Activated CD4-positive, alpha-beta T cell treated with anti-CD3 and anti-CD28 coated beads for 4 hours (primary cell): ENCODE measurements at places on chromosomes 16 and 17.

GRCh38 chr17:29930409-29931010, 482 bp upstream of the SSH2 start:
- DNase-seq, result no peak

GRCh38 chr17:38428643-38429371, 543 bp downstream of the ARHGAP23 start:
- DNase-seq, result peak; percentile 13

DNA sequence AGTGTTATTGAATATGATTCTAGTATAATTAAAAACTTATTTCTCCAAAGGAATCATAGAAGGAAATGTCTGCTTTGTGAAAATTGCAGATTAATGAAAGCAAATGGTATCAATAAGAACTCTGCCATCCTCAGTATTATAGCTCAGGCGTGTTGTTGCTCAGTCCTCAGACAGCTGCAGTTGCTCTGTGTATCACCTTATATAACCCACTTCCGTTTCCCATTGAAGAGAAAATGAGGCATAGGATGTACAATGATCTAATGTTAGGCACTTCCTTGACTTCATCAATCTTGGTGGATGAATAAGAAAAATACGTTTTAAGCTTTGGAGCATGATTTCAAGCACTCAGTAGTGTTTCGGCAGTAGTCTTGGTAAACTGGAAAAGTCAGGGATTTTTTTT, 14.1 kb downstream of the MFSD11 start:
- no peak for DNase-seq

DNA sequence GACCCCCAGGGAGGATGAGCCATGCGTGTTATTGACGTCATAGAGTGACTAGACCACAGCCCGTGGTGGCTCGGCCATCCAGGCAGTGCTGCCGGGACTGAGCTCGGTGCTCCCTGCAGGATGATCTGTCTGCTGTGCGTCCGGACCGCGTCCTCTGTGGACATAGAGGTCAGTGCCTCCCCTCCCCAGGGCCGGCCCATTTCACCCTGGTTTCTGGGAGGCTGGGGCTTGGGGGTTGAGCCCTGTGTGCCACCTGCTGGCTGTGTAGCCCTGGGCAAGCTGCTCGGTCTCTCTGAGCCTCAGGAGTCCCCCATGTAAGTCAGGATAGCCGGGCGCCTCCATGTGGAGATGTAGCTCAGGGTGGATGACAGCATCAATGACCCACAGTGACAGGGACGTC, 8.3 kb downstream of the TSC2 start:
- DNase-seq, result no peak
